ENCODE measurements at places on chromosomes 1 and 21. TPM values are rescaled to one million over a fixed set of nuclear protein-coding genes. Genes with fewer than 3 reads are reported as not detected.

The LCE2A gene
- total RNA-seq: not detected

The KCNJ15 gene
- 2.2 TPM for total RNA-seq

The EFNA4 gene
- 45.5 TPM for total RNA-seq

The ASCL5 gene
- total RNA-seq: 0.26 TPM

The VTCN1 gene
- 1.8 TPM for total RNA-seq

DNA sequence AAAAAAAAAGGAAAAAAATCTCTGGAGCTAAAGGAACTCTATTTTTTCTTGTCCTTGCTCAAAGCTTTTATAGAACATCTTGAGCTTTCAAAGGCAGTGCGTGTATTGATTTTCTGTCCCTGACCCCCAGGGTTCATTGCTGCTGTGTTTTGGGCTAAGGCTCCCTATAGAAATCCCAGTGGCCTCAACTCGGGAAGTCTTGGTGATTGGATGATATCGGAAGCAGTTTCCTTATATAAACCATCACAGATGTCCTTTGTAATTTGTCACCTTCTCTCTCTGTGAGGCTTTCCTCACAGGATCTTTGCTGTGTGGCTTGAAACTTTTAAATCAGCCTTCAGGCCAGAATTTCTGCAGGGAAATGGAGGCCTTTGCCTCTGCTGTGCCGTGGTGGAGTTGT lies 397.7 kb downstream of the RPS6KC1 start:
- no peak for DNase-seq
- H3K4me1 ChIP-seq: peaks cover 7% of the 10 kb centered on the region
- H3K27me3 ChIP-seq: peaks cover 13% of the 10 kb centered on the region
- H3K36me3 ChIP-seq: no peaks in the 10 kb centered on the region
- H3K27ac ChIP-seq: no peak overlapping the region
- H3K4me3 ChIP-seq: no peak overlapping the region

- DNase-seq: no peak
- no peaks in the 10 kb centered on the region for H3K4me1 ChIP-seq
These were observed 118.2 kb downstream of the RRAGC start for GRCh38 chr1:38741341-38741740.

DNA sequence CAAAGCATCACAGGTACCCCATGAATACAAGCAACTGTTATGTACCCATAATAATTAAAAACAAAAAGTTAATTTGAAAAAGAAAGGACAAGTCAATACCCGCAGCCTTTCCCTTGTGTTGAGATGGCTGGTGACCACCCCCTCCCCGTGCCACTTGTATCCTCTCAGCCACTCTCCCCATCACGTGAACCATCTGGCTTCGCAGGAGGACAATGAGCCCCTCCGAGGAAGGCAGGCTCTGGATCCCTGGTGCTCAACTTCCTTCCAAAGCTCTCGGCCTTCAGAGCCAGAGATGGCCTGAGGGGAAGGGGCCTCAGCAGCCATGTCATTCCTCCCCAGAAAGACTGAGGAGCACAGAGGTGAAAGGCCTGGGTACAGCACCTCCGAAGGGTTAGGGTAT lies 120.4 kb upstream of the RAB4A start:
- H3K4me3 ChIP-seq: no peak overlapping the region
- no peak overlapping the region for H3K27ac ChIP-seq
- H3K27me3 ChIP-seq: peaks cover 37% of the 10 kb centered on the region
- no peaks in the 10 kb centered on the region for H3K36me3 ChIP-seq

GRCh38 chr1:223815865-223816264 lies 29.9 kb downstream of the TP53BP2 start:
- no peaks in the 10 kb centered on the region for H3K27me3 ChIP-seq
- H3K36me3 ChIP-seq: peaks cover 27% of the 10 kb centered on the region
- H3K27ac ChIP-seq: no peak overlapping the region
- H3K4me1 ChIP-seq: peaks cover 22% of the 10 kb centered on the region

DNA sequence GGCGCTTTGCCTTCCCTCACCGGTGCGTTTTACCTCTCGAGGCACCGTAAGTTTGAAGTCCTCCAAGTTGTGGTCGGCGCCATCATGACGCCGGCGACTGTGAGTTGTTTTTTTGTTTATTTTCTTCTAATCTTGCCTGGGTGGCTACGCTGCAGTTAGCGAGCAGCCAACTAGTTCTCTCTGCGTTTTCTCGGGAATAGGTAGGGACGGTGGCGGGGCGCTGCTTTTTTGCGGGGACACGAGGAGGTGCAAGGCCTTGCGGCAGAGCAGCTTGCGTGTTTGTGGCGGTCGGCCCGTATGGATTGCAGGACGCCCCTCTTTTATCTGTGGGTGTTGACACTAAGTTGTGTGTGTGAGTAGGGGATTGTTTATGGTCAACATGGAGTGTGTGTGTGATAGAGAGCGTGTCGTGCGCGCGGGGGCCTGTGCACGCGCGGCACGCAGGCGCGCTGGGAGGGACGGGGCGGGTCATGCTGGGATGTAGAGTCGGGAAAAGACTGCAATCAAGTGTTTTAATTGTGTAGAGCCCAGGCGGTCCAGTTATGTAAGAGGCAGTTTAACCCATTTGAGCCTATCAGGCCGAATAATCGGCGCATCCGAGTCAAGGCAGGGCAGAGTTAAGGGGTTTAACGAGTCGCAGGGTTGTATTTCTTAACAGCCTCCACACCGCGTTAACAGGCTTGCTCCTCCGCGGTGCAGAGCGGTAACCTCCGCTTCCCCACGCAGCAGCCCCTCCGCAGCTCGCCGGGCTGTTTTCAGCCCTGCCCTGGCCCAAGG lies 1.2 kb upstream of the NEGR1 start:
- peaks cover 10% of the 10 kb centered on the region for H3K4me1 ChIP-seq
- H3K27me3 ChIP-seq: peaks cover 29% of the 10 kb centered on the region
- no peak overlapping the region for H3K4me3 ChIP-seq
- DNase-seq: peak; percentile 33

- no peaks in the 10 kb centered on the region for H3K36me3 ChIP-seq
- H3K27ac ChIP-seq: no peak overlapping the region
- peaks cover 4% of the 10 kb centered on the region for H3K4me1 ChIP-seq
- H3K27me3 ChIP-seq: no peaks in the 10 kb centered on the region
These were observed 170.7 kb downstream of the PSMG1 start for GRCh38 chr21:39012326-39013230.

- peaks cover 9% of the 10 kb centered on the region for H3K27me3 ChIP-seq
- H3K36me3 ChIP-seq: no peaks in the 10 kb centered on the region
- no peak overlapping the region for H3K27ac ChIP-seq
These were observed 102.7 kb upstream of the VANGL1 start for GRCh38 chr1:115539061-115539460.

All from progenitor cell of endocrine pancreas (in vitro differentiated cells).